ENCODE measurements at places on chromosomes 3 and 15.
A peak's percentile ranks its signal among the peaks of the same experiment; 100 is the strongest.

GRCh38 chr3:57982561-57983243, 25.5 kb upstream of the FLNB start:
- DNase-seq, result no peak

DNA sequence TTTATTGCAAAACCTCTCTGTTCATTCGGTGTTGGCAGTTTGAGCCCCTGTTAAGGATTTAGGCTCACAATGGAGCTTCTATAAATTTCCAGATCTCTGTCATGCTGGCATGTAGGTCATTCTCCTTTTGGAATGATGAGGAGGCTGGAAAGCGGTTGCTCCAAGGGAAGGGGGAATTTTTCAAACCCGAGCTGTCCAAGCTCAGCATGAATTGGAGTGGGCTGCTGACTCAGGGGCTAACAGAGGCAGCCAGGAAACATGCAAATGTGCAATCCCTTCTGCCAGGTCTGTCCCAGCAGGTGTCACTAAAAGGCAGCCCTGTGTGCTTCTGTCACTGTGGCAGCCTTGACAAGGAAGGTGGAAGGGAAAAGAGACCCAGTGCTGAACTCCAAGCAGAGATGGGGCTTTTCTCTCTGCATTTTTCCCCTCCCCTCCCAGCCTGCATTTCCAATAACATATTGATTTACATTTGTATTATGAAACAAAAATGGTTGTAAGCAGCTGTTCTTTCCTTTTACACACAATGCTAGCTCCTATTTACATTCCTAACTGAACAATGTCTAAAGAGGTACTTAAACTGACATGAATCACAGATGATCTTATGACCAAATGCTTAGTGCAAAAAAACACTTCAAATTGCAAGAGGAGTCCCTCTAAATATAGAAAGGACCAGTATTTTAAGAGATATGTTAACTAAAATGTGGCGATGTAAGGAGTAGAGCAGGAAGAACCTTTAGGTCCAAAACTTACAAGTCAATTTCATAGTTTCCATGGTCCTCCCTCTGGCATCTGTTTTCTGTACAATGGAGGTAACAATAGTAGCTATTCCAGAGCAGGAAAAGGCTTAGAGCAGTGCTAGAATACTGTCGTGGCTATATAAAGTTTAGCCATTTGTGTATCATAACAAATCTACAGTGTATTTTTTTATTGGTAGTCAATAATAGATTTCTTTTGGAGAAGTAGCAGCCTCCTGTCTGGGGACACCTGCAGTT, 84.5 kb upstream of the ATP10A start:
- peak; percentile 73 for DNase-seq

- DNase-seq, result no peak
Observed at GRCh38 chr3:95434491-95434890, 1371.6 kb downstream of the NSUN3 start.

DNA sequence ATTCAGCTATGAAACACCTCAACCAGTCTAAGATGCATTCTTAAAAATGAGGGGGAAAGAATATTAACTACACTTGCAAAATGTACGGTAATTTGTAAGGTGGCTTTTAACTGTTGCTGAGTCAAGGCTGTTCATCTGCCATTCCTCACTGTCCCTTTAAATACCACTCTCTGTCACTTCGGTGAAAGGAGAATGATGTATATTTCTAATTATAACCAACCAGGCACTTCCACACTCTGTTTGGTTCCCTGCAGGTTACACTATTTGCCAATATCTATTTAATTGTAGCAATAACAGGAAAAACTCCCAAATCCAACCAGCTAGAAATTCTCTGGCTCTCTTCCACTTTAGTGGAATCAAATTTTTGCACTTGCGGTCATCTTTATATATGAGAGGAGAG, 70.5 kb upstream of the SLCO3A1 start:
- DNase-seq, result no peak

DNA sequence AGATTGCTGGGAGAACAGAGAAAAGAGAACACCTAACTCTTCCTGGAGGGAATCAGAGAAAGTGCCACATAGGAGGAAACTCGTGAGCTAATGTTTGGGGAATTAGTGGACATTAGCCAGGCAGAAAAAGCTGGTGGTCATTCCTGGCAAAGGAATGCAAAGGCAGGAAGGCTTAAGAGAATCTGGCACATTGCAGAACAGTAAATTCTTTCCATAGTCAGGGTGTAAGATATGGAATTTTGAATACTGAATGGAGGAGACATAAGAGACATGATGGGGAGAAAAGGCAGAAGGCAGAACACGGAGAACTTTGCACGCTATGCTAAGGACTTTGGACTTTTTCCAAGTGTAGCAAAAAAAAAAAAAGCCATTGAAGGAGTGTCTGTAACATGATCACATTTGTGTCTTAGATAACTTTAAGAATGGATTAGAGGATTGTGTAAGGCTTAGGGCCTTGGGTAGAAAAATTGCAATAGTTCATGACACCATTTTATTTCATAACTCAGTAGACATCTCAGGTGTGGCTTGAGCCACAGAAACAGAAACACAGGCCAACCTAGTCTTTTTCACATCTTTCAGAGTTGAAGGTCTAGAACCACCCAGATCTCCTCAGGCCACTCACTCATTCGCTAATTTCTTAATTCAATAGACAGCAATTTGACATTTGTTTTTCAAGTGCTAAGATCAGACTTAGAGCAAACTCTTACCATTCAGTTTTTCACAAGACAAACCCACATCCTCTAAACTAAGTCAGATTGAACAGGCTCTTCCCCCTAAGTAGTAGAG, 31.2 kb upstream of the CCDC80 start:
- DNase-seq, result no peak

DNA sequence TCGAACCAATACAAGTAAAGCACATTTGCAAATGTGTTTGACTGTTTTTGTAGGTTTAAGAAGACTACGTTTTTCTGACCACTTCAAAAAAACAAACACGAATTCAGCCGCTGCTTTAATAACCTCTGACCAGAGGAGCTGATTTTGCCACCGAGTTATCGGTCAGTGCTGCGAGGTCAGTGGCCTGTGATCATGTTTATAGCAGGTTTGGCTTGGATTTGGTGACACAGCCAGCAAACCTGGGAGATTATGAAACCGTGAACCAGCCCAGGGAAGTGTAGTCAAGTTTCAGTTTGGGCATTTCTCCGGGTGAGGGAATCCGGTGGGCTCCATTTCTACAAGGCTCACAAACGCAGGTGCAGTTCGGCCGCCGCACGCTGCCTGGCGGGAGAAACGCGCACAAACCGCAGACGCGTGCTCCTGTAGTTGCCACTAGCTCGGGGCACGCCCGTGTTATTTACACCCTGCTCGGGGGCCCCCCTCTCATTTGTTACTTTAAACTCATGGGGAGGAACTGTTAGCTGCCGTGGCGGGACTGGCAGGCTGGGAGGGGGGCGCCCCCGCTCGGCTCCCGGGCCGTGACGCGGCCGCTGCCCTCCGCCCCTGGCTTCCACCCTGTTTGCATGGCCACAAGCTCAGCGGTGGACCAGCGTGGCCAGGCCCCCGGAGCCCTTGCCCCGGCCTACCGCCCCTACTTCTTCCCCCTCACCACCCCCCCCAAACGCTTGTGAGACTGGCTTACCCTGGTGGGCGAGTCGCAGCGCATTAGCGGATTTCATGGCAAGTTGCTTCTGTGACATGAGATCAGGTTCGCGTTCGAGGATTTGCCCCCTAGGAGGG, 13.6 kb upstream of the ONECUT1 start:
- no peak for DNase-seq

DNA sequence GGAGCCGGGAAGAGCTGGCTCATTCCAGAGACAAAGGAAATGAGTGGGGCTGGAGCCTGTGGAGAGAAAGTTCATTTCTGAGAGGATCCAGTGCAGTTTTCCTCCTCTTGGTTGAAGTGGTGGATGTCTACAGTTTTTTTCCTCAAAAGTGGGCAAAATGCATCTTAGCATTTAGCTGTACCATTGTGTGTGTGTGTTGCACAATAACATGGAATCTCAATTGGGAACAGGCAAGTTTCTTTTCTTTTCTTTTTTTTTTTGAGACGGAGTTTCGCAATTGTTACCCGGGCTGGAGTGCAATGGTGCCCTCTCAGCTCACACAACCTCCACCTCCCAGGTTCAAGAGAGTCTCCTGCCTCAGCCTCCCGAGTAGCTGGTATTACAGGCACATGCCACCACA, 101.5 kb upstream of the UBE2E1 start:
- DNase-seq, result no peak

DNA sequence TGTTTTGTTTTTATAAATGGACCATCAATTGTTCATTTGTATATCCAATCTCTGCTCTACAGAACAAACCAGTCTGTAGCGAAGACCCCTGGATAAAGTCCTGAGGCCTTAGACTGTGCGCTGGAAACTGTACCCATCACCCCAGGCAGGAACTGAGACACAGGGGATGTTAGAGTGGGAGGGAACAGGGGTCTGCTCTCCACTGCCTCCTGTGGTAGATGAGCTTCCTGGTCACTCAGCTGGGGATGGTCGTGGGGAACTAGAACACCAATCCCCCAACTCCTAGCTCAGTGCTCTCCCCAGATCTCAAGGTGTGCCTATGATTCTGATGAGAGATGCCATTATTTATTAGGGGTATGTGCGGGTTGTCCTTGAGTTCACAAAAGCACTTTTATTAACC, 340.2 kb upstream of the IGF1R start:
- DNase-seq, result no peak

GRCh38 chr3:27557411-27557810, 73.2 kb upstream of the SLC4A7 start:
- no peak for DNase-seq

- DNase-seq, result peak; percentile 18
Observed at GRCh38 chr3:195448205-195448875, 5.5 kb upstream of the ACAP2 start.

- DNase-seq, result no peak
Observed at GRCh38 chr3:183153210-183153950, 9.2 kb downstream of the LAMP3 start.

GRCh38 chr3:72957297-72957696, 39.3 kb upstream of the PPP4R2 start:
- no peak for DNase-seq
